CD4-positive, alpha-beta T cell (primary cell): ENCODE measurements at places on chromosomes 2 and 18.

DNA sequence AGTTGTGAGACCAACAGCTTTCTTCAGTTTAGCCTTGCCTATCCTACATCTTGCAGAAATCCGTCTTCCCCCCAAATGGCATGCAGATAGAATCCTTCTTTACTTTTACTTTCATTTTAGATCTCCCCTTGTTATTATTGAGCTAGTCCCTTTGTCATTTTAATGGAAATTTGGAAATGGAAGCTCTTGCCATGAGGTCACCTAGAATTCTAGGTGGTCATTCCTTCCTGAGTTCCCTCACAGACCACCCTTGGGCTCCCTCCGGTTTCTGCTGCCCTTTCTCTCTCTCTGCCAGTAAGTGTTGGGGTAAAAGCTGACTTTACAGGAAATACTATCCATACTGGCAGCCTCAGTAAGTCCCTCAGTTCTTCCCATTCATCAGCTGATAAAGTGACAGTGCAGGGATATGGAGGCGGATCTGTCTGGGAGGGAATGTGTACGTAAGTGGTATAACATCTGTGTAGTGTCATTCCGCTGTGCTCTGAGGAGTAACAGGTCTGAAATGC lies 30.2 kb downstream of the ARHGAP25 start:
- DNase-seq = no peak

DNA sequence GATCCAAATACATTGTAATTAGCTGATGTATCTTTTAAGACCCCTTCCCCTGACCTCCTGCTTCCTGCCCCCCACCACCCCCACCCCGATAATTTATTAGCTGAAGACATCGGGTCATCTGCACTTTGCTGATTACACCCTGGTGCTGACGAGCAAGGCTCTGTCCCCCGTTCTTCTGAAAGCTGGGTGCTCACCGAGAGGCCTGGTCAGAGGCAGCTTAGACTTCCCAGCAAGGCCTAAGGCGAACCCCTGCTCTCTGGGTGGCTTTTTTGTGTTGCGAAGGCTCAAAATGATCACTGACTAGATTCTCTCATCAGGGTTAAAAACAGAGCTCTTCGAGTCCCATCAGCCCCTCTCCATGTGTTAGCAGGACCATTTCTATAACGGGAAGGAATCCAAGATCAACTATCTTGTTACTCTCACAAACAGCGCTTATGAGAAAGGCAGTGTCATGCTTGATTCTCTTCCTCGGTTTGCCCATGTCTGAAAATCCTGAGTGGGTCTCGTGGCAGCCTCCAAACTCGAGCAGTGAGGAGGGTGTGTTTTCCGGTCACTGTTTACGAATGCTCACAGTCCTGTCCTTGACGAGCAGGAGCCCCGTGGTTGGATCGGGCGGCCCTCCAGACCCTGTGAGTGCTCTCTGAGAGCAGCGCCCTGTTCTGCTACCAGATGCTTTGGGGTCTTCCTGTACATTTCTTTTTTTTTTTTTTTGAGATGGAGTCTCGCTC lies 201.6 kb downstream of the HDAC4 start:
- DNase-seq = no peak

DNA sequence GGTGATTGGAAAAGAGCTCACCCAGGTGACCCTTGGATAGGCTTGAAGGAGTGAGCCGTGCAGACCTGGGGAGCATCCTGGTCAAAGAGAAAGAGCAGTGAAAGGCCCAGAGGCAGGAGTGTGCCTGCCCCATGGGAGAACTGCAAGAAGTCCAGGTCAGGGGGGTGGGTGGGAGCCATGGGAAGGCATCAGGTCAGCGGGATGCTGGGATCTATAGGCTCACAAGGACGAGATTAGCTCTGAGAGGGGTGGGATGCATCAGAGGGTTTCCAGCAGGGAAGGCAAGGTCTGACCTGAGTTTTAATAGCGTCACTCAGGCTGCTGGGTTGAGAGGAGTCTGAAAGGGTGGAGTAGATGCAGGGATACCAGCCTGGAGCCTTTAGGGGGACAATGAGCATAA lies 158.6 kb downstream of the SMAD7 start:
- DNase-seq = no peak

DNA sequence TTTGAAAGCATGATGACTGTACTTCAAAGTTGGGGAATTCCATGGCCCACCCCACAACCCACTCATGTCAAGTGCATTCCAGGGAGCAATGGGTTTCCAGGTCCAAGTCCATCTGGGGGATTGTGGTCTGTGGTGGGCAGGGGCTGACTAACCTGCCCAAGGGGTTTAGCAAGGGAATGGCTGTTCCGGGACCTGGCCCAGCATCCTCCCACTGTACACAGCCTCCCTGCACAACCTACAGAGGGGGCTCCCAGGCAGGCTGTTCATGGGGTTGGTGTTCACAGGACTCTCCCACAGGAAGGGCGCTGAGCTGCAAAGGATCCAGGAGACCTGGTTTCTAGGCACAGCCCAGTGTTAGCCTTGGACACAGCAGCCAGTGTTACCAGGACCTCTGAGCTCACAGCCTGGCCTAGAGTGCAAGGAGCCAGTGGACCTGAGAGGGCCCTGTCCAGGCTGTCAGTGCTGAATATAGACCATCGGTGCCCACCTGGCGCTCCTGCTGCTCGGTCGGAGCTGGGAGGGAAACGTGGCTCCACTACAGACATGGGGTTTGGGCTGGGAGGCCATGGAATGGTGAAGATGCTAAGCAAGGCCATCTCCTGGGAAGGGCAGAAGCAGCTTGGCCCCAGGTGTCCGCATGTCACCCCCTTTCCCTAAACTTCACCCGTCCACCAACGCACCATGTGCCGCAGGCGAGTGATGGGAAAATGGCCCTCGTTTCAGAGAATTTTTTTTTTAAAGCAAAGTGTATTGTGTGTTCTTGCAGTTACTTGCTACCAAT lies 317.2 kb downstream of the GBX2 start:
- no peak for DNase-seq

- DNase-seq = no peak
Observed at GRCh38 chr2:71482055-71482454, 28.7 kb downstream of the DYSF start.

- no peak for DNase-seq
Observed at GRCh38 chr2:33008716-33009115, 62.0 kb downstream of the LTBP1 start.

DNA sequence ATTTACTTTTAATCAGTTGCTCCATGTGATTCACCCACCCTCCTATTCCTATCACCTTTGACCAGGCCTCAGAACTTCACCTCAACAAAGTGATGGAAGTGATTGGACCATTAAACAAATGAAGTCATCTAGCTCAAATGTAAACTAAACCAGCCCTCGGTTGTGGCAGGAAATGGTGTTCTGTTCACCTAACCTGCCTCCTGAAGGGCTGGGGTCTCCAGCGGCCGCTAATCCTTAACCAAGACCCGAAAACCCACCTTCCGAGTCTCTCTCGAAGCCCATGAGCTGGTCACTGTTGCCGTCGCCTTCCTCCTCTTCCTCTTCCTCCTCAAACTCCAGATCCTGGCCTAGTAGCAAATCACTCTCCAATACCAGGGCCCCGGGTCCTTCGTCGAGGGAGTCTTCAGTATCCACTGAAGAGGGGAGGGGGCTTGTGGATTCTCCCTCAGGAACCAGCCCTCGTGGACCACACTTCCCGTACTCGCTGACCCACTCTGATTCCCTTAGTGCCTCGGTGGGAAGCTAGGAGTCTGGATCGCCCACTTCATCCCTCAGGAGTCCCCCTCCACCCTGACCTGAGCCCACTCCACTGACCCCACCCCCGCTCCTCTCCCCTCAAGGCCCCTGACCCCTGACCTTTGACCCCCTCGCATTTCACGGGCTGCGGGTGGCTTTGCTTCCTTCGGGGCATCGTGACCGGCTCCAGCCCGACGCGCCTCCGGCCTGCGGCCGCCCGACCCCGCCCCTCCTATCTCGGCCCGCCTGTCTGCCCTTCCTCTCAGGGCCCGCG lies 503 bp downstream of the ZNF513 start:
- DNase-seq = peak; percentile 36

DNA sequence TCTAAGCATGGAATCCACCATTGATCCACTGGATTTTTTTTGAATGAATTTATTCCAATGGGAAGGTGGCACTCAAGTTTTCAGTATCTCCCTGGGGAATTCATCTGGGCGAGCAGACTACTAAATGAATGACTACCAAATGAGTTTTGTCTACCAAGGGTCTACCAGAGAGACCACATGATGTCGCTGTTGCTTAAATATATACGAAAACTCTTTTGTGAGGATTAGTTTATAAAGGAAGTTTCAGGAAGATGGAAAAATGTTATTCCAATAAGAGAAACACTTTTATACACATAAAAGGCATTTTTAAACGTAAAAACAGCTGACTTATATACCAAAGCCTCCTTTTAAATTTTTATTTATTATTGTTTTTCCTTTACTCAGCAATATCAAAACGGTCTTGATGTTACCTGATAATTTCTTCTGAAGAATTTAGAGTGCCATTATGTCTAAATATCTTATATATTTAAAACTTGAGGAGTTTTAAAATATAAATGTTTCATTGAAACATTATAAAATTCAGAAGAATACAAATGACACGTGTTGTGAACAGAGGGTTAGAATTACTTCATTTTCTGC lies 139.7 kb downstream of the HRH4 start:
- no peak for DNase-seq

DNA sequence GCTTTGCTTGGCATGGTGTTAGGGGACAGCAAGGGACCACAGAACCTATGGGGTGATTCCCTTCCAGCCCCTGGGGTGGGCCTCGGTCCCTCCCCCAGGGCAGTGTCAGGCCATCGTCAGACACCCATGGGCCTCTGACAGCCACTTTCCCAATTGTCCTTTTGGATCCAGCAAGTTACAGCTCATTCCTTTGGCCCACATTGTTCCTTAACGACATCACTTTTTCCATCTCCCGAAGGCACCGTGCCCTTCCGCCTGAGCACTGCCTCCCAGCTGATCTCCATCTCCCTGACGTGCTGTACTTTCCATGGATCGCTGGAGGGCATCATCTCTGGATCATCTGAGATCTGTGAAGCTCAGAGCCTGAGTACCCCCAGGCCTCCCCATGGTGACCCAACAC lies 10.4 kb upstream of the KCNK3 start:
- DNase-seq = no peak

DNA sequence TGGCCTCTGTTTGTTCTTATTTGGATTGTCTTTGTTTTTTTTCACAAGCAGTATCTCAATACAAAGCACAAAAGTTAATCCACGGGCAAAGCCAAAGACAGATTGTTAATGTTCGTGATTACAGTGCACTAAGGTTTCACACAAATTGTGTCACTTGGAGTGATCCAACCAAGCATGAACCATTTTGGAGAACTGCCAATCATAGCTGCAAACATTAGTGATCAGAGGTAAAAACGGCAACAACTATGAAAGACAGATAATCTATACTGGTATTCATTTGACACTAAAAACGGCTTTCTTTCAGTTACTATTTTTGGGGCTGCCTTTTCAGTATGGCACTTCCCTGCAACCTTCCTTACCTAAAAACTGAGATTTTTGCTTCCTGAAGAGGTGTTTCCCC lies 213.1 kb upstream of the GULP1 start:
- no peak for DNase-seq

GRCh38 chr2:71181316-71181715 lies 45.6 kb downstream of the PAIP2B start:
- no peak for DNase-seq

GRCh38 chr2:172931918-172932520 lies 143.6 kb upstream of the MAP3K20 start:
- DNase-seq = peak; percentile 41

- no peak for DNase-seq
Observed at GRCh38 chr2:159960414-159960813, 102.0 kb downstream of the PLA2R1 start.

GRCh38 chr2:42792087-42792582 lies 248 bp downstream of the HAAO start:
- no peak for DNase-seq

DNA sequence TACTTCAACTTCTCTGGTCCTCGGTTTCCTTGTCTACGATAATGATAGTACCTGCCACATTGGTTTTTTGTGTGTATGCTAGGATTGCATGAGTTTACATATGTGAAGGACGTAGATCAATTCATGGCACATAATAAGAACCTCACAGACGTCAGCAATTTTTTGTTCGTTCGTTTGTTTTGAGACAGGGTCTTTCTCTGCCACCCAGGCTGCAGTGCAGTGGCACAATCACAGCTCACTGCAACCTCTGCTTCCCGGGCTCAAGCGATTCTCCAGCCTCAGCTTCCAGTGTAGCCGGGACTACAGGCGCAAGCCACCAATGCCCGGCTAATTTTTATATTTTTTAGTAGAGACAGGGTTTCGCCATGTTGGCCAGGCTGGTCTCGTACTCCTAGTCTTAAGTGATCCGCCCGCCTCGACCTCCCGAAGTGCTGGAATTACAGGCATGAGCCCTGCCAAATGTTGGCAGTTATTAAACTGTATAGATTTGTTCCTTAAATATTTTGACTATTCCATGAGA lies 756 bp upstream of the SLC35F5 start:
- DNase-seq = no peak

DNA sequence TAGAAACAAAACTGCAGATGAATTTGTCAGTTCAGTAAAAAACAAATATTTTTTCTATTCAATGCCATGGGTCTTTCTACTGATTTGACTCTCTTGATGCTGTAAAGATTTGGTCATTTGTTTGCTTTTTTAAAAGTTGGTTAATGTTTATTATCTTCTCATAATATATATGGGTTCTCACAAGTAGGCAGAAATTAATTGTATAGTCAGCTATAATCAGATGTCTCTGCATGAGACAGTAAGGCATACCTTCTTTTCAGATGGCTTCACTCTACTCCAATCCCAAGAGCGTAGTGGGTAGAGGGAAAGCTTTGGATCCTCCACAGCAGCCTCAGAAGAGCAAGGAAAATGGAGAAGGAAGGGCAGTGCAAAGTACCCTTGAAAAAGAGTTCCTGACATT lies 1202.9 kb upstream of the CELF4 start:
- no peak for DNase-seq

DNA sequence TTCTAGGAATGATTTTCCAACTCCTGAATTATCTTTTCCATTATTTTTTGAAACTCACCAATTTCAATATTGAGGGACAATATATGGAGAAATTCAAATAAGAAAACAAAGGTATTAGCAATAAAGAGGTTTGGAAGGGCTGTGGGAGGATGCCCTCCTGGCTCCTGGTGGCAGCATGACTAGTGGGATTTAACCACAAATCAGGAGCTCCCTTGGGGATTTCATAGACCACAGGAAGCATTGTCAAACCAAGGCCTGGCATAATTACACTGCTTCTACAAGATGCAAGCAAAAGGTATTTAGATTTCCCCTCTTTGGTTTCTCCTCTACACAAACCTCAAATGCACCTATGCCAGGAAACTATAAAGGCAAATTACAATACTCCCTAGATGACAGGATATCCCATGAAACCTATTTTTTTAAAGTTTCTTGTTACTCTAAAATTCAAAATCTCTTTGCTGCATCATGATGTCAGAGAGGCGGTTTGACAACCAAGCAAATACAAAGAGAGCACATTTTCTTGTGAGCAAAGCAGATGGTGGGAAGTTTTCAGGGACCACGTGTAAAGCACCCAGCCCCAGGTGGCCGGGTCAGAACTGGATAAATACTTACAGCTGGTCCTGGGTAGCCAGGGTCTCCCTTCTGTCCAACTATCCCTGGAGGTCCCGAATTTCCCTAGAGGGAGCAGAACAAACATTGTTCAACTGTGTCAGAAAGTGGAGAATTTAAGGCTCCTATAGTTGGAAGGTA lies 67.9 kb downstream of the COL6A3 start:
- DNase-seq = no peak
